Osteocyte (in vitro differentiated cells): ENCODE measurements at places on chromosomes 2 and 18.

DNA sequence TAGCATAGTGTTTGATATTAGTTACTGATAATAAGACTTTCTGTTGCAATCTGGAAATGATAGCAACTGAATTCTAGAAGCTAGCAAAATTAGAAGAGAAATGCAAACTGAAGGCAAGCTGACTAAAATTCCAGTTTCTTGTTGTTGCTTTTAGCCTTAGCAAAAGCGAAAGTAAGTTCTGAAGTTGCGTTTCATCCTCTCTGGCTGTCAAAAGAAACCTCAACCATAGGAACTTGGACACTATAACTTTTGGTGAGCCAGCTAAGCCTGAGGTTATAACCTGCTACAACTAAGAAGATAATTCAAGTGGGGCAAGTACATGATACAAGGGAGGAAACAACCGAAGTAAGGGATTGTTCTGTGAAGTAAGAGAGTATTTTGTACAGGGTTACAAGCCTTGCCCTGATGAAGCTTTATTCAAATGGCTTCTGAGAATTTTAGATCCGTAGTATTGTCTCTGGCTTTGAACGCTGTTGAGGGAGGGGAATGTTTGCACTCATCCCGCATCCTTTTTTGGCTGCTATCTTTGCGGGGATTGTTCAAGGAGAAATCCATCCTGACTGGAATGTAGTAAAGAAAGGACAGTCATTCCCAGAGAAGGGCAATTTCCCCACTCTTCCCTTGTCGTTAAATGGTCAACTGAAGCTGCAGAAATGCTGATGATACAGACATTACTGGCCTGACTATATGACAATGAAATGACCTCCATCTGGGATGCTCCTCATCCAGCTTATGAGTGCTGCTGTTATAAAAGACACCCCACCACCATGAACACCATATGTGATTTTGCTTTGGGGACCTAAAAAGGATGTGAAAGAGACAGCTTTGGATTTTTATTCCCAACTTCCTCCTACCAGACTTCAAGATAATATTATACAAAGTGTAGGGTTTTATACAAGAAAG lies 7.0 kb upstream of the TMX3 start:
- DNase-seq: no peak

- no peak for DNase-seq
These were observed 2.1 kb downstream of the CNTNAP5 start for GRCh38 chr2:124027182-124027581.

- no peak for DNase-seq
These were observed 2.2 kb upstream of the TMBIM1 start for GRCh38 chr2:218294430-218295022.

- DNase-seq: no peak
These were observed 33.6 kb downstream of the KIDINS220 start for GRCh38 chr2:8803658-8804379.

DNA sequence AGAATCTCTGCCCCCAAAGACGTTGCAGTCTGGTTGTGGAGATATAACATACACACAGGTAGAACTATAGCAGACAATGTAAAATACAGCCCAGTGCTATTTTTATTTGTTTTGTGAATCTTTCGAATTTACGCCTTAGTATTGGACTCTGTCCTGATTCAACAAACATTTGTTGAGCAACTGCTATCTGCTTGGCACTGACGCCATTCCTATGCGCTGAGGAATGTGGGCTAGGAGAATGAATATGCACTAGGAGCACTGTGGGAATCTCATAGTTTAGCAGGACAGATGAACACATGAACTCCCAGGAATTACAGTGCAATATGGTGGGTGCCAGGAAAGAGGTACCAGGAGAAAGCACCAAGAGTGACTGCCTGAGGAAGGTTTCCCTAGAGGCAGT lies 181.7 kb upstream of the SIX3 start:
- DNase-seq: no peak

DNA sequence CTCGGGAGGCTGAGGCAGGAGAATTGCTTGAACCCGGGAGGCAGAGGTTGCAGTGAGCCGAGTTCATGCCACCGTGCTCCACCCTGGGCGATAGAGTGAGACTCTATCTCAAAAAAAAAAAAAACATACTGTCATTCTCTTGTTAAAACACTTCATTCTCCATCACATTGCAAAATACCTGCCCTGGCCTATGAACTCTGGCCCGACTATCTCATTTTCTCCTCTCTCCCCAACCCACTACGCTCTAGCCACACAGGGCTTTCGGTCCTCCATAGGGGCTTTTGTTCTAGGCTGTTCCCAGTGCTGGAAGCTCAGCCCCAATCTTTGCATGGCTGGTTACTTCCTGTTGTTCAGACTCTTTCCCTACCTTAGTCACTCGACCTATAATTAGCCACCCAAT lies 10.3 kb downstream of the CEP76 start:
- DNase-seq: no peak
